ENCODE measurements at places on chromosomes 2 and 18.

GRCh38 chr2:53129851-53130250 lies 637.8 kb upstream of the CHAC2 start:
- DNase-seq: no peak

GRCh38 chr2:8534729-8535468 lies 147.0 kb upstream of the ID2 start:
- DNase-seq: no peak

DNA sequence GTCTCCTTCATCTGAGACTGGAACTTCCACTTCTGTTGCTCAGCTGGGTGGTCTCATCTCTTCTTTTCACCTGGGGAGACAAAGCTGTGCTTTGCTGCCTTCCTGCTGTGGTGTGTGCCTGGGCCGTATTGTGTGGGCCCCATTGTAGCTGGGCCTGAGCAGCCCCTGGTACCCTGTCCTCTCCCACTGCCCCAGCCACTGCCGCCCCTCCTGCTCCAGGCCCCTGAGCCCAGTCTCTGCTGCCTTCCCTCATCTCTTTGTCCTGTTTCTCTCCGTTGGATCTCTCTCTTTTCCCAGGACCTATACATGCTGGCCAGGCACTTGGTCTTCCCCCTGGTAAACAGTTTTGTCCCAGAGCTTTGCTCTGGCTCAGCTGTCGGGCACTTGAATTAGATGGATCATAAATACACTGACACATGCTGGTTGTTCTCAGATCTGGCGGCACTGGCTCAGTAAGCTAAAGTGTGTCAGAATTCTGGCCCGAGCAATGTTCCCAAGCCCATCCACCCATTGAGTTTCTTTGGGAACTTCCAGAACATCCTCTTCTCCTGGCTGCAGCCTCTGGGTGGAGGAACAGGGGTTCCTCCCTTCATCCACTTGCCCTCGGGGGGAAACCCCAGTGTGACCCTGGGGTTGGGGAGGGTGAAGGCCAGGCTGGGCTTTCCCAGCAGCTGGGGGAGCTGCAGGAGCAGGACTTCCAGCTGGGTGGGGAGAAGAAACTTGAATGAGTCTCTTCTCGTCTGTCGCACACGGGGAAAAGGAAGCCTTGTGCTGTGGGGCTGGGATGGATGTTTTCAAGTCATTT lies 99.0 kb downstream of the DGKD start:
- no peak for DNase-seq

DNA sequence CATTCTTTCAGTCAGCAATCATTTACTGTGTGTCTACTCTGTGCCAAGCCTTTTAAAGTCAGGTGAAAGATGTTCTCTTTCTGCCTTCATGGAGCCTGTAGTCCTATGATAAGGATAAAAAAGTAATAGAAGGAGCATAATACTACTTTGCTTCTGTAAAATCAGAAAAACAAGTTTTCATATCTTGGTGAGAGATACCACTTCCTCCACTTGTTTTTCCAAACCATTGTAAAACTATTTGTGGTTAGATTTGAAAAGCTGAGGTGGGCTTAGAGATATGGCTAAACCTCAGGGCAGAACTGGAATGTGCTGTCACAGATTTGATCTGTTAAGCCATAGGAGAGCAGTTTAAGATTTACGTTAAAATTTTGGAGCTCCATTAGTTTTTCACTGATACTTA lies 104.7 kb upstream of the FAM117B start:
- no peak for DNase-seq

DNA sequence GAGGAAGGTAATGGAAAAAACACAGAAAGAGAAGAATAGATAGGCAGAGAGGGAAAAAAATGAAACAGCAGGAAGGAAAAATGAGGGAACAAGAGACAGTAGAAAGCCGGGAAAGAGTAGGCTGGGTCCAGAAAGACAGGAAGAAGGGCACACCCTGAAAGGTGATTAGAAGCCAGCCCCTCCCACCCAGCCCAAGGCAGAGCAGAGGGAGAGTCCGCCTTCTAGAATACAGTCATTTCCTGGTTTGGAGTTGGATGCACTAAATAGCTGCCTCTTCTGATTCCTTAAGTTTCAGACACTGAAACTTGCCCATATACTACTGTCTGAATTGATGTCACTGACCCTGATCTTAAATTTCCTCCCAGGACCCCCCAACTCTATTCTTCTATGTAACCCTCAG lies 17.9 kb upstream of the DSG3 start:
- no peak for DNase-seq

DNA sequence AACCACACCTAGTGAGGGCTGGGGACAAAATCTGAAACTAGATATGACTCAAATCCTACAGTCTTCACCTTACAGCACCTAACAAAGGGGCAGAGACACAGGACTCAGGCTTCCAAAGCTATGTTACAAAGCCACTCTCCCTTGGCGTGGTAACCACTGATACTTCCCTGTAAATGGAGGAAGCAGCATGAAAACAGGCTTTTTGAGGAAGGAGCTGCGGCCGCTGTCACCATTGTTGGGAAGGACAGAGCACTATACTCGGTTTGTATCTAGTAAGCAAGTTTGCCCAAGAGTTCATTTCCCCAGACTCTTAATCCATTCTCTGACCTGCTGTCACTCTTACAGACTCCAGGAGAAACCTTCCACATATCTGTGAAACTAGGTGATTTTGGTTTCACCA lies 60.3 kb downstream of the LONRF2 start:
- no peak for DNase-seq

DNA sequence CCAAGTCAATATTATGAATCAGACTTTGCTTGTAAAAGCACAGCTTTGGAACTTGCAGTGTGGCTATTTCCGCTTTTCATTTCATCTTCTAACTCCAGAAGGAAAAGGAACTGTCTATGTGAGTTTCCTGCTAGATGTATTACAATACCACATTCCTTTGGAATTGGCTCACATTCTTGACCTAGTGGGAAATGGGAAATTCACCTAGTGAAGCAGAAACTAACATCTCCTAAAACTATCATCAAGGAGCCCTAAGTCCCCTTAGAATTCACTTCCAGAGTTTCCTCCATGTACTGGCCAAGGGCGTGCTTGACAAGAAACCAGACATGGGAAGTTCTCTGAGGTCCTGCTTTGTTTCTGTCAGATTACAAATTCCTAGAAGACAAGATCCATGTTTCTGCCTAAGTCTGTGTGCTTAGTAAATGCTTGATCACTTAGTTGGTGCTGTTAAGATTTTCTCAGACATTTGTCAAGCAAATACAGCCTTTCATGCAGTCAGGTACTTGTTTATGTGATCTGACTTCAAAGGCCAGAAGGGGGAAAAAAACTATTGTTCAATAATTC lies 275.7 kb upstream of the FN1 start:
- DNase-seq: no peak

DNA sequence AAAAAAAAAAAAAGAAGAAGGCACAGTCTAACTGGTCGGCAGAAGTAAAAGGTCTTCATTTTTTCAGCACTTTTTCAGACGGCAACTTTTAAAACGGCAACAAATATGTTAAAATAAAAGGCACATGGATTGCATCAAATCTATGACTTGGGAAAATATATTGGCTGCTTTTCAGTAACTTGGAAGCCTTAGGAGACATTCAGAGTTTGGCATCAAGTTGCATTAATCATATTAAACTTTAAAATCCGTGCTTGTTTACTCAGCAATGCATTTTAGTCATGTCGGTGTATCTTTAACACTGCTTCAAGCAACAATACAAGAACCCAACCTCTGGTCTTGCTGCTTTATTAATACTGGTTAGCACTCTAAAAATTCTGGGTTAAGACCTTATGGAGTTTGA lies 111.1 kb downstream of the MEP1B start:
- no peak for DNase-seq

DNA sequence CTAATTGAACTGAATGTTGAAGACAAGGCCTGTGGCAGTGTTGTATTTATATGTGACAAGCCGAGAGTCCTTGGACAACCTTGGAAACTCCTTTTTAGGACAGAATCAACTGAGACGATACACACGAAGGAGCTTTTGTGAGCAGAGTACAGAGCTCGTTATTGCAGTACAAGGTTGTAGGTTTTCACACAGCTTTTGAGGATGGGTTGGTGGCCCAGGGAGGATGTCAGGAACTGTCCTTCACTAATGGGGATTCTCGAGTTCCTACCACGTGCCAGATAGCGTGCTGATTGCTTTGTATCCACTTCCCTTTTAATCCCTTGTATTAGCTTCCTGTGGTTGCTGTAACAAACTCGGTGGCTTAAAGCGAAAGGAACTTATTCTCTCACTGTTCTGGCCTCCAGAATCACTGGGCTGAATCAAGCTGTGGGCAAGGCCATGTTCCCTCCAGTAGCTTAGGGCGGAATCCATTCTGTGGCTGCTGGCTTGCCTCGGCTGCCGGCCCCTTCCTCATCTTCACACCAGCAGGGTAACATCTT lies 20.2 kb downstream of the INPP4A start:
- DNase-seq: peak; percentile 26

GRCh38 chr2:133812826-133813617 lies 244.8 kb upstream of the NCKAP5 start:
- DNase-seq: no peak

GRCh38 chr2:236956031-236956618 lies 129.6 kb upstream of the COPS8 start:
- DNase-seq: no peak

DNA sequence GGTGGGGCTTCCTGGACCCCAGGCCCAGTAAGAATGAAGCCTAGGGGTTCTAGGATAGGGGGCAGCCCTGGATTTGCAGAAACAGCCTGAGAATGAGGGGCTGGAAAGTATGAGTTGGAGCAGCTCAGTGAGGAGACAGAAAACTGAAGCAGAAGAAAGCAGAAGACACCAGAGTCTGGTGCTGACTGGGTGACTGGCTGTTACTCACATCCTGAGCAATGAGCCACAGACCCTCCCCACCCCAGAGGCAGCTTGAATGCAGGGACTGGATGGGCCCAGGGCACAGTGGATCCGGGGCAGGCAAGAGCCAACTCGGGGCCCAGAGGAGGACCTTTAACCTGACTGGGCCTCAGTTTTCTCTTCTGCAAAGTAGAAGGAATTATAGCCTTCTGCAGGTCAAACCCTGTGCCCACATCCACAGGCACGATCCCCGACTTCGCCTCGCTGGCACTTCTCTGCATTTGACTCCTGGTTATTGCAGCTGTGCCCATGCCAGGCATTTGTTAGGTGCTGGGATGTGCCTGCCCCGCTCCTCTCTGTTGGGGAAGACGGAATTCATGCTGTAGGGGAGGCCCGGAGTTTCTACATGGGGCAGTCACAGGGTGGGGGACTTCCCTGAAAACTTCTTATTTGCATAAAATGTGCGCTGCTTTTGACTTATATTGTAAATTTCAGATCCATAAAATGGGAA lies 8.5 kb downstream of the STEAP3 start:
- DNase-seq: no peak

GRCh38 chr2:230906471-230907230 lies 18.4 kb downstream of the GPR55 start:
- peak; percentile 15 for DNase-seq

DNA sequence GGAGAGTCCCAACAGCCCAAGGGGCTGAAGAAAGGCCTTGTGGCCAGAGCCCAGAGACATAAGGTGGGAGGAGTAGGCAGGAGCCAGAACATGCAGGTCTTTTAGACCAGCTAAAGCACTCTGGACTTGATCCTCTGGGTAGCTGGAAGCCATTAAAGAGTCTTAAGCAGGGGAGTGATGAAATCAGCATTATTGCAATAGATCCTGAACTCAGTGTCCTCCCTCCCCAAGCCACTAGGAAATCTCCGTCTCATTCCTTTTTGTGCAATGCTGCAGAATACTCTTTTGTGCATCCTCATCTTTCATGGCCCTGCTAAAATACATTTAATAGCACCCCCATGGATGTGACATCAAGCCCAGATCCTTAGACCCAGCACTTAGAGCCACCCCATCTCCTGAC lies 58.6 kb upstream of the ZCCHC2 start:
- no peak for DNase-seq

DNA sequence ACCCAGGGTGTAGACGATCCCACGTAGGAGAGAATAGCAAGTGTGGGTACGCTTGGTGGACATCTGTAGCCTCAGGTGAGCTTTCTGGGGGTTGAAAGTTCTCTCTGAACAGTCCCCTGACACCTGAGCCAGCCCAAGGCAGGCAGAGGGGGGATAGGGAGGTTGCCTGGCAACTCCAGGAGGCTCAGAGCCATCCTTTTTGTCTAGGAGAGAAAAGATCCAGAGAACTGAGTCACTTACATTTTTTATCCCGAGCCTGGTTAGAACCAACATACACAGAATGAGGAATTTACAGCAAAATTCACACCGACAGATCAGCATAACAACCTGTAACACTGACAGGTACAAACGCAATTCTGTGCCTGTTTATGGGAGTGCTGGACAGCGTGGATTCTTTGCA lies 113.2 kb downstream of the SH3BP4 start:
- DNase-seq: no peak

DNA sequence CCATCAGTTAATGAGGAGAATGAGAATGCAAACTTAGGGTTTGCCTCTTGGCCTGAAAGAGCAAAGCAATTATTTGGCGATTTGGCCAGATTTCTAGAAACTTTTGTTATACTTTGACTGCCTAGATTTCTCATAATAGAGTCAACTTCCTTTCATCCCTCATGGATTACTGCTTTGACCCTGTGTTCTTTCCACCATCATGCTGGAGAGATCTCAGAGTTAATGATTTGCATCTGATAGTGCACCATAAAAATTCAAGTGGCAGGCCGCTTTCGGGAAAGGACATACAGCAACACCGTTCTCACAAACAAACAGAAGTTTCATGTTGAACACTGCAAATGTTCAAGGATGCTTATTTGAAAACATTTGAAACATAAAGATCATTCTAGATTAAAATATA lies 143.7 kb upstream of the ZFP36L2 start:
- no peak for DNase-seq

- DNase-seq: no peak
These were observed 16.5 kb upstream of the AAK1 start for GRCh38 chr2:69659941-69660483.

GRCh38 chr2:45269149-45269793 lies 260.0 kb upstream of the SIX2 start:
- no peak for DNase-seq

DNA sequence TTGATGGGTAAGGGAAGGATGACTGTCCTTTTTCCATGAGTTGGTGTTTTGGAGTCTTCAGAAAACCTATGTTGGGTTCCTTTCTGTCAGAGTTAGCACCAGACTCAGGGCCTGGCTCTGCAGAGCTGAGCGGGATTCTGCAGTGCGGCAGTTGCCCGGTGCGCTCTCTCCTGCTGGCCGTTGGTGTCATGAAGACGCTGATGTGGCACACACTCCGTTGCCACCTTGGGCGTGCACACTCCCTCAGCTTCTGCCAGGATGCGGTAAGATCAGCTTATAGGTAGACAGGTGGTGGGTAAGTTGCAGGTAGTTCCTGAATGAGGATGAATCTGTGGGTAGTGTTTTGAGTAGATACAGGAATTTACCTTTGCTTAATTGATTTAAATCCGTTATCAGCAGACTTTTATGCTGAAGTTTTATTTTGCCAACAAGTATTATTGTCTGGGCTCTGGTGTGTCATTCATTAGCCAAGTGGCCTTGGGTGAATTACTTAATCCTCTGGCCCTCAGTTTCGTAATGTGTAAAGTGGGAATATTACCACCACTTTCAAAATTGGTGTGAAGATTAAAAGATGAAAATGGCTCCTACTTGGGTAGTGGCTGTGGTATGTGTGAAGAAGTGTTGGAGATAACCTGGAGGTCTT lies 26.8 kb downstream of the DGKD start:
- DNase-seq: no peak

GRCh38 chr2:94993176-94994062 lies 32.1 kb upstream of the MAL start:
- DNase-seq: no peak
